ENCODE measurements at places on chromosomes 2 and 18. TPM values are rescaled to one million over a fixed set of nuclear protein-coding genes. Genes with fewer than 3 reads are reported as not detected.

GRCh38 chr2:120764492-120764891 is 28.8 kb downstream of the GLI2 start:
- DNase-seq, result no peak

DNA sequence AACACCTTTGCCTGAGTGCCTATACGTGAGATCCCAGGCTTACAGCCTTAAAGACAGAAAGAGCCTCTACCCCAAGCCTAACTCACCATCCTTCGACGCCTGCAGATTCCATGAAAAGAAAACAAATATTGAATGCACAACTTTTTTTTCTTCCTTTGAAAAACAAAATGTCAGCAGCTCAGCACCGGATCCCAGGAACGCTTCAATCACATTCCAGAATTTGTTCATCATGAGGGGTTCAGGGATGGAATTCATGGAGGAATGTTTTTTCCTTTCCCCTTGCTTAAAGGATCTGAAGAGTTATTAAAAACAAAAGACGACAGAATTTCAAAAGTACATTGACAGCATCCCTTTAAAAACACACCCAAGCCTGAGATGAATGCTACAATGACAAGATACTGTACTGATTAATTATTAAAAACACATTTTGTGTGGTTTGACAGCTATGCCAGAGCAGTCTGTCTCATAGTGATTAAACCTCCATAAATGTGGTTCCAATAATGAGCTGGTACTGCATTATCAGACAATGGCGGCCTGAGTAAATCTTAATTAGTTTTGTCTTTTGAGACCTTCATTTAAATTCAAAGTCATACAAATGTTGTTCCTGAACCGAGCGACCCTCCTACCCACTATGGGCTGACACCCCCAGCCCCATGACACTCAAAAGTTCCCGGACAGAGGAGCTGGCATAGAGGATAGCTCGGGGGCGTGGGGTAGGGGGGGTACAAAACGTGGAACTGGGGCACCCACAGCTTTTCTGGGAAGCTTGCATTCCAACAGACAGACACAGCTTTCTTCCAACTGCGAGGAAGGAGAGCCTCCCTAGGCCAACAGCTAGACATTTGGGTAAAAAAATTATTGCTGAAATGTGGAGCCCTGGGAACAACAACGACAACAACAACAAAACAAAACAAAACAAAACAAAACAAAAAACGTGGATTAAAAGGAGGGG is 227.5 kb downstream of the TTC32 start:
- DNase-seq, result no peak

DNA sequence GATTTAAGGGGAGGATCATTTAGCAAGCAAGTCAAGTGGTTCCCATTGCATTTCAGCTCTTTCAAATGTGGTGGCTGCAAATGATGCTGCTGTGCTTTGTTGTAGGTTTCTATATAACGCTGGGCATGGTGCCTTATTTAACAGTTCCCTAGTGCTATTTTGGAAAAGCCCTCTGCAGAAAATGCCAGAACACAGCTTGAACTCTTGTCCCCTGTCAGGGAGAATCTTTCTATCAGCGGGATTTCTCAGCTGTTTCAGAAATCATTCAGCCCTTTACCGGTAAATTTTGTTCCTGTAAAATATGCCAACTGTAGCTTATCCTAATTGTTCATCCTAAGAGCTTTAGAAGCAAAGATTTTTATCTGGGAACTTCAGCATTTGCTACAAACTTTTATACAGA is 77.8 kb upstream of the DTNA start:
- DNase-seq, result no peak

- DNase-seq, result no peak
These were observed 93.8 kb downstream of the COLEC12 start for GRCh38 chr18:406677-407076.

Gene ERBB4
- total RNA-seq, result 0.27 TPM

- no peak for DNase-seq
These were observed 637.6 kb downstream of the ADCYAP1 start for GRCh38 chr18:1542230-1542774.

DNA sequence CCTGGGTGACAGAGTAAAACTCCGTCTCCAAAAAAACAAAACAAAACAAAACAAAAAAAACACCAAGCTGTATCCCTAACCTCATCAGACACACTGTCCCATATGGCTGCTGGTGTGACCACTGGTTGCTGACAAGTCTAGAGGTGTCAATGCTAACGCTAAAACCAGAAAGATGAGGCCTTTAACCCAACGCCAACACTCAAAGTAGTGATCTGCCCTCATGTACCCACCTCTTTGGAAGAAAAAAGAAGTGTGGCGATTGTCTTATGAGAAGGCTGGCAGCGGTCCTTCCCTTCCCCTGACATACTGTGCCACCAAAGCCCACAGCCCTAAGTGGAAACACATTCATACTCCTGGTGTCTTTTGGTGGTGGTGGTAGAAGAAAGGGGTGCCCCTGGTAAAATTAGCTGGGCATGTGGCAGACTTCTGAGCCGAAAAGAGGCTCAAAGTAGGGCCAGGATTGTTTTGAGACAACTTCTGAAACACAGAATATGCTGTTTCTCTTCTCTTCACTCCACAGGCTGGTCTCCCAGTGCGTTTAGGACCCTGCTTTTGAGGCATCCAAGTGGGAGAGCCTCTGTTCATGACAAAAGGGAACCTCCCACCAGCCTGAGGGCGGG is 9.8 kb downstream of the SERTAD2 start:
- no peak for DNase-seq

Gene ST3GAL5
- 3.0 TPM for total RNA-seq

Measured in transverse colon (tissue), 4 donors.